Stimulated activated CD4-positive, alpha-beta T cell treated with anti-CD3 and anti-CD28 coated beads, Interleukin-15, amount 100 ng/mL, for 1 hour (primary cell): ENCODE measurements at places on chromosomes 11 and 22.

GRCh38 chr11:73184953-73185671 lies 33.0 kb upstream of the P2RY2 start:
- no peak for DNase-seq

DNA sequence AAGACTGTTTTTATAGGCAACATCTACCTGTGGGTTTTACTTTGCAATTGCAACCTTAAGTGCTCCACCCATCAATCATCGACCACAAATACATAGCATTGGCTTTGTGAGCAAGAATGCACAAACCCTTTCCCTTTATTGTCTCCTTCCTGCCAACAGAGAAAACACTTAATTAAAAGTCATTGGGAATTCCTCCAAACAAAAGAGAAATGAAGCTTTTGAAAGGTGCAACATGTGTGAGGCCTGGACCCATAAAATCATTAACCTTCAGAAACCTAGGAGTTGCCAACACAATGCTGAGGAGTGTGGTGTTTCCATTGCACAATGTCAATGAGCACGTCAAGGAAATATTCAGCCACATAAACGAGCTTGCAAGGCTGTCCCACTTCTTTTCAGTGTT lies 223.2 kb downstream of the BLID start:
- DNase-seq: no peak

DNA sequence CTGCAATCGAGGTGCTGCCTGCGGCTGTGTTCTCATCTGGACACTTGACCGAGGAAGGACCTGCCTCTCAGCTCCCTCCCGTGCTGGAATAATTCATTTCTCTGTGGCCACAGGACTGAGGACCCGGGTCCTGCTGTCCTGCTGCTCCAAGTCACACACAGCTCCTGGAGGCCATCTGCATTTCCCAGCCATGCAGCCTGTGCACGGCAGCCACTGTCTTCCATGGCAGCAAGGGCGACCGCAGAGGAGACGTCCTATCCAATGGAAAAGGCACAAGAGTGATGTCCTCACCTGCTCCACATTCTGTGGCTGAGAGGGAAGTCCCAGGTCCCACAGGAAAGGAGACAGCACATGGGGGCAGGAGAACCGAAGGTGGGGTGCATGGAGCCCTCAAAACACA lies 495.8 kb downstream of the BRD1 start:
- no peak for DNase-seq

DNA sequence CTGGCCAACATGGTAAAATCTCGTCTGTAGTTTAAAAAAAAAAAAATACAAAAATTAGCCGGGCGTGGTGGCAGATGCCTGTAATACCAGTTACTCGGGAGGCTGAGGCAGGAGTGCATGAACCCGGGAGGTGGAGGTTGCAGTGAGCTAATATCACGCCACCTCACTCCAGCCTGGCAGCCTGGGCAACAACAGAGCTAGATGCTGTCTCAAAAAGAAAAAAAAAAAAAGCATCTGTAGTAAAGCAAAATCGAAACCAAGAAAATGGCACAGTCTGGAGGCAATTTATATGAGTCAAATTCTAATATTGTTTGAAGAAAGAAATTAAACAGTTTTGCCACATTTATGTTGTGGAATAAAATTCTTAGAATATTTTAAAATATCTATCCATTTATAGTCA lies 365.0 kb upstream of the CHORDC1 start:
- no peak for DNase-seq

DNA sequence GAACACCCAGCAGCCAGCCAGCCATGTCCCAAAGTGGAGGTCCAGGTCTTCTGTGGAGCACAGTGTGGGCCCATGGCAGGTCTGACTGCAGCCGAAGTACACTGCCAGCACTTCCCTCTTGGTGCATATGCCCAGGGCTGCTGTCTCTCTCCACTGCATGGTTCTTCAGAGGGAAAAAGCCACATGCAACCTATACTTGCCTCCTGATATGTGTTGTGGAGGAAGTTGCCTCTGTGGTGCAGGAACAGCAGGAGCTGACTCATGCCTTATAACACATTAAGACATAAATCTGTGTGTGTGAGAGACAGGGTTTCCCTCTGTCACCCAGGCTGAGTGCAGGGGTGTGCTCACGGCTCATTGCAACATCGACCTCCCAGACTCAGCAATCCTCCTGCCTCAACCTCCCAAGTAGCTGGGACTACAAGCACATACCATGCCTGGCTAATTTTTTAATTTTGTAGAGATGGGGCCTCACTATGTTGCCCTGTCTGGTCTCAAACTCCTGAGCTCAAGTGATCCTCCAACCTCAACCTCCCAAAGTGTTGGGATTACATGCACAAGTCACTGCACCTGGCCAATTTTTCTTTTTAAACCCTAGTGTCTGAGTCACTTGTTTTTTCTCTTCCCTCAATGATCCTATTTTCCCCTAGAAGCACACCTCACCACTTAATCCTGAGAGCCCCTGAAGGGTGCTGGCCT lies 98.8 kb downstream of the MPPED2 start:
- DNase-seq: no peak

DNA sequence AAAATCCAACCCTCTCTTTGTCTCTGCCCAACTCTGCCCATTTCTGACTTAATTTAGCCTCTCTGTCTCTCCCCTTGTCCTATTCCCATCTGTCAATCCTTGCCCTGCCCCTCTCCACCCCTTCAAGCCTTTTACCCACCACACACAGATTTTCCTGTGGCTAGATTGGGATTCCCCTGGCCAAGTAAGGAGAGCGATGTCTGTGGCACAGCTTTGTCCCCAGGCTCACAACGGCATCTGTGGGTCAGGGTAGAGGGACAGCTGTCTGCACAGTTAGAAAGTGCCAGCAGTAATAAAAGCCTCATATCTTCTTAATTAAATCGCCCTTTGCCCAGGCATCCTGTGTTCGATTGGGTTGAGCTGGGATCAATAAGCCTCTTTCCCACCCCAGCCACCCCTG lies 1.3 kb upstream of the KCNC1 start:
- DNase-seq: no peak

DNA sequence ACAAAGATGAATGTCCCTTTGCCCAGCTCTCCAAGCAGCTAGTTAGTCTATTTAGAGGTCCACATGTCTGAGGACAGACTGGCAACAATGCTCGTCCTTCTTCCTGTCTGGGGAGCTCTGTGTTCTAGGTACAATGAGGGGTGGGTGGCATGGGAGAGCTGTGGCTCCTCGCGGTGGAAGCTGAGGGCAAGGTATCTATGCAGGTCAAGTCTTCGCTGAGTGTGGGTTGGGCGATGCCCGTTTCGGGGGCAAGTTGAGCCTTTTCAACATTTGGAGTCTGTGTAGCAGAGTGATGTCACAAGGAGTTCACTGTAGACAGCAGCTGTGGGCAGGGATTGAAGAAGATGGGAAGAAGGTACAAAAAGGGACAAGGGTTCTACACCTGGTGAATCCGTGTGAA lies 163.2 kb downstream of the FEZ1 start:
- no peak for DNase-seq

GRCh38 chr11:769887-770641 lies 7.2 kb downstream of the GATD1 start:
- DNase-seq: no peak

- peak; percentile 53 for DNase-seq
Measured at GRCh38 chr11:69296890-69297786, 3.2 kb downstream of the MYEOV start.

- DNase-seq: no peak
Measured at GRCh38 chr11:10594407-10594806, 25.9 kb upstream of the LYVE1 start.

DNA sequence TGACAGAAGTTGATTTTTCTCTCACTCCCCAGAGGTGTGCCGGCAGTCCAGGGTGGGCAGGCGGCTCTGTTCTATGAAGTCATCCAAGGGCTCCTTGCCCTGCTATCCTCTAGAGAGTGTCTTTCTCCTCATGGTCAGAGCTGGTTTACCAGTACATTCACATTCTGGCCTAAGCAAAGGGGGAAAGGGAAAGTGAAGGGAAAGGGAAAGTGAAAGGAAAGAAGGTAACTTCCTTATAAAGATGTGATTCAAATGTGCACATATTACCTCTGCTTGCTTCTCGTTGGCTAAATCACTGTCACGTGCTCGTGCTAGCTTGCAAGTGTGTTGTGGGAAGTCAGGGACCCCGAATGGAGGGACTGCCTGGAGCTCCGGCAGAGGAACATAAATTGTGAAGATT lies 2.9 kb upstream of the HTATIP2 start:
- no peak for DNase-seq

GRCh38 chr11:85748455-85748891 lies 62.5 kb downstream of the SYTL2 start:
- no peak for DNase-seq

GRCh38 chr22:39306456-39307361 lies 12.7 kb downstream of the RPL3 start:
- DNase-seq: peak; percentile 24

GRCh38 chr11:87316491-87316890 lies 278.8 kb downstream of the TMEM135 start:
- DNase-seq: no peak

DNA sequence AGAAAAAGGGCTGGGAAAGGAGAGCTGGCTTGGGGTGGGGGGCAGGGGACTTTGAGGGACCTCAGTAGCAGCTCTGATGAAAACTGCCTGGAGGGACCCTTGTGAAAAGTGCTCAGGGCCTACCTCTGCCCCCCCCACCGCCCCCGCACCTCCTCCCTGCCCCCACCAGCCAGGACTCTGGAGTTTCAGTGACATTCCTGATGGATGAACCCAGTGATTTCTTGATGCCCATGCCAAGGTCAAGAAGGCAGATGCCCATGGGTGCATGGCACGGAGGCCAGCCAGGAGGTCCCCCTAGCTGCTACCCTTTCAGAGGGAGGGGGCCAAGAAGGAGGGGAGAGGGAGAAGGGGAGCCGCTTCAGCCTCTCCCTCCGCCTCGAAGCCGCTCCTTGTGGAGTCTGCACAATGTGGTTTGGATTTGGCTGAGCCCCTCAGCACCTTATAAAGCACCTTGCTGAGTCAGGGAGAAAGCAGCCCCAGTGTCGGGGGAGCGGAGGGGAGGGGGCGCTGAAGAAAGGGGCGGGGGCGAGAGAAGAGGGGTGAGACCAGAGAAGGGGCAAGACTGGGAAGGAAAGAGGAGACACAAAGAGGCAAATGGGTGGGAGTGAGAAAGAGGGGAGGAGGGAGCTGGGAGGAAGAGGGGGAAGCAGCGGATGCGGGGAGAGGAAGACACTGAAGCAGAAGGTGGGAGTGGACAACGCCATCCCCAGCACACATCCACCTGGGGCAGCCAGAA lies 2.1 kb upstream of the CLCF1 start:
- no peak for DNase-seq

DNA sequence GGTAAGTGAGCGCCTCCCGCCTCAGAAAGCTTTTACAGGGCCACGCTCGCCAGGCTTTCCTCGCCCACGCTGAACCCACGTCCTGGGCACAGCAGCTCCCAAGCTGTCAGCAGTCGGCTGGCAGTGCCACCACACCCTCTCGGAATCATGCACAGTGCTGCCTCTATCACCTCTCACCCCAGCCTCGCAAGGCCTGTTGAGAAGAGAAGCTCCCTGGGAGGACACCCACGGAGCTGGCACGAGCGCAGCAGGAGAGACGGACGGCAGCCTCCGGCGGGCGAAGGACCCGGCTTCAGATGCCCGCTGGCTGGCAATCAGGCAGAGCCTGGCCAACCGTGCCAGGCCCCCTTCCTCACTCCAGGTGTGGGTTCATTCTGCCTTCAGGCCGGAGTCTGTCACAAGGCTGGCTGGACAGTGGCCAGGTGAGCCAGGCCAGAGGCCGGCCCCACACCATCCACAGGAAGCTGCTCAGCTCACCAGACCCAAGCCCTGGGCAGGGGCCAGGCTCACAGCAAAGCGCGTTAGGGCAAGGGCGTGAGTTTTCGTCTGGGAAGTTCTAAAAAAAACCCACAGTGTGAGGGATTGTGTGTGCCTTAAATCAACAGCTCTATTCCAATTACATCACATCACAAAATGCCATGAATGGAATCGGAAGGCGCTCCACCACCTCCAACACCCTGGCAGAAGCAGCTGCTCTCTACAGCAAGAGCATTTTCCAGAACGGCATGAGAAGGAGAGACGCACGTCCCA lies 33.2 kb downstream of the TOLLIP start:
- DNase-seq: no peak

- no peak for DNase-seq
Measured at GRCh38 chr11:106524436-106524835, 447.0 kb downstream of the AASDHPPT start.

DNA sequence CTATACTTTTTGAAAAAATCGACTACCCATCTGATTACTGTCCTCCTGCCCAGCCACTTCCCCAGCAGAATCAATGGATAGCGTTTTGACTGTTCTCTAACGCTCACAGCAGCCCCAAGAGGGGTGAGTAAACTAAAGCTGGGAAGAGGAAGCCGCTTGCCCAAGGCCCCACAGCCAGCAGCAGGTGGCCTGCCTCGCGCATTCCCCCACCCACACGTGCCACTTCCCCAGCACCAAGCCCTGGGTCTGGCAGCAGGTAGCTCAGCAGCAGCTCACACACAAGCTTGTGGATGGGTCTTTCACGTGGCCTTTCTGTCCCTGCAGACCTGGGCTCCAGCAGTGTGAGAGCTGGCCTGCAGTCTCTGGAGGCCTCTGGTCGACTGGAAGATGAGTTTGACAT lies 34.3 kb downstream of the TOM1 start:
- no peak for DNase-seq

DNA sequence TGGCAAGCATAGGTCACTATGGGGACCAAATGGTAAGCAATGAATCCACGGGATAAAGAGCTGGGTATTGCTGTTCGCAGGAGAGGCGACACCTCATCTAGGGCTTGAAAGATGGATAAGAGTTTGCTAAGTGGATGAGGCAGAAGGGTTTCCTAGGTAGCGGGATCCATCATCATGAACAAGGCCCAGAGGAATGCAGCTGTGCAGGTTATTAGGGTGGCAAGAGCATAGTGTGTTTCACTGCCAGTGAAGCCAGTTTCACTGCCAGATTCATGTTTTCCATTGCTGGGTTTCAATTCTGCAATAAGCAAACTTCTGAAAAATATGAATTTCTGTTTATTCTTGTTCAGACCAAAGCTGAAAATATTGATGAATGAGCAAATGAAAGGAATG lies 27.2 kb downstream of the WEE1 start:
- no peak for DNase-seq
